ENCODE measurements at places on chromosomes 1 and 21.

- DNase-seq: no peak
Observed at GRCh38 chr1:1282998-1283397, 2.8 kb downstream of the SCNN1D start.

DNA sequence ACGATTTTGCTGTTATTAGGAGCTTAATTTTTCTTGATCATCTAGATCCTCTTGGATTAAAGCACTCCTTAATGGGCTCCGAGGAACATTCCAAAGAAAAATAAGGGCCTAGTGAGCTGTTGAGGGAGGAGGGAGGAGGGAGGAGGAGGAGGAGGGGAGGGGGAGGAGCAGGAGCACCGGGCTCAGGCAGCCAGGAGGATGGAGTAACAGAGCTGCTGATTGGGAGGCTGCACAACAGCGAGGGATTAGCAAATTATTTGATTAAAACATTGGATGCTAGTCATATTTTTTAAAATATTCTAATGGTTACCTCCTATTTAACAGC lies 302.1 kb upstream of the RRP15 start:
- no peak for DNase-seq

DNA sequence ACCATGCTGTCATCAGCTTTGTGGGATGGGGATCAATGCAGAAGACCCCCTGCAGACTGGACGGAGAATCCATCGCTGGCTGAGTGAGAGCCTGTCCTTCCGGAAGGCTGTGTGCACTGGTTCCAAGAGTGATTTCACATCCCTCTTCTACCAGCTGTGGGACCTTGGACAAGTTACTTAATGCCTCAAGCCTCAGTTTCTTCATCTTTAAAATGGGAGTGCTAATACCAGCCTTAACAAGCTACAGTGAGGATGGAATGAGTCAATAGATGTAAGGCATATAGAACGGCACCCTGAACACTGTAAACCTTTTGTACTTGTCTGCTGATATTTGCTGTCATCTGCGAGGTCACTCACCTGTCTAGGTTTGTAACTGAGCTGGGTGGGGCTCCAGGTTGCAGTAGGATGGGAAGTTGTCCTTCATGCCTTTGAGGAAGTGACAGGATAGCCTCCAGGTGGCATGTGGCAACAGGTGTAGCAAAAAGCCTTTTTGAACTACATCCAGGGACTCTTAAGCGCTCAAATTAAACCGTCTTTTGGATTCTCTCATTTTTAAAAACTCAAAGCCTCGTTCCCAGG lies 27.5 kb downstream of the TMEM51 start:
- no peak for DNase-seq

- no peak for DNase-seq
Observed at GRCh38 chr1:85411567-85412305, 53.2 kb downstream of the DDAH1 start.

DNA sequence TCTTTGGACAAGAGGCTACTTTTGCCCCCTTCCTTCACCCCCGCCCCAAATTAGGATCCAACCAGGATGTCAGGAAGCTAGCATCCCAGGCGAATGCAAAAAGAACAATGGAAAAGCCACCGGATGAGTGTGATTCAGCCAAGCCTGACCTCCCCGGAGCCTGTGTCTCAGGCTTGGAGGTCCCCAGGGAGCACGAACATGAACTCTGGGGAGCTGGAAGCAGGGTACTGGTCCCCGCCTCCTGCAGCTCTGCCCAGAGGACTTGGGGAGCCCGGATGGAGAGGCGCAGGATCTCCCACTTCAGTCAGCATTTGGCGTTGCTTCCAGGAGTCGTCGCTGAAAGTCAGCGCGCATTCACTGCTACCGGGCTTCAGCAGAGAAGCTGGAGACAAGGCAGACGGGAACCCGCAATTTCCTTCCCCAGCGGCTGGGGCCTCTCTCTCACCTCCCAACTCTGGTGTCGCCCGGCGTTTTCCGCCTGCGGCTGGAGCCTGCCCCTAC lies 1.8 kb upstream of the TBX15 start:
- no peak for DNase-seq

DNA sequence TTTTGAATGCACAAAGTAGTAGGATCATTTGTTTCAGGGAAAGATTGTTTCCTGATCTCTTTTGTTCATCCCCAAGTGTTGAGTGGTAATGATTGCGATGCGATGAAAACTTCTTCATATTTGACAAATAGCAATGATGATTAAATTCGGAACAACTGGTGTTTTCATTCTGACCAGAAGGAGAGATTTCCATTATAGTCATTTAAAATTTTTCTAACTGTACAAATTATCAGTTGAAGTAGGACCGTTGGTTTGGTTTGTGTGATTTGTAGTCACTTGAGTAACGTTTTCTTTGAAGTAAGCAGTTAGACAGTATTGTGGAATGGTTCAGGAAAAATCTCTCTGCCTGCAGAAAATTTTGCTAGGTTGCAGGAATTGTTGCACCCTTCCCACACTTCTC lies 5.9 kb downstream of the NFYC start:
- DNase-seq: no peak

DNA sequence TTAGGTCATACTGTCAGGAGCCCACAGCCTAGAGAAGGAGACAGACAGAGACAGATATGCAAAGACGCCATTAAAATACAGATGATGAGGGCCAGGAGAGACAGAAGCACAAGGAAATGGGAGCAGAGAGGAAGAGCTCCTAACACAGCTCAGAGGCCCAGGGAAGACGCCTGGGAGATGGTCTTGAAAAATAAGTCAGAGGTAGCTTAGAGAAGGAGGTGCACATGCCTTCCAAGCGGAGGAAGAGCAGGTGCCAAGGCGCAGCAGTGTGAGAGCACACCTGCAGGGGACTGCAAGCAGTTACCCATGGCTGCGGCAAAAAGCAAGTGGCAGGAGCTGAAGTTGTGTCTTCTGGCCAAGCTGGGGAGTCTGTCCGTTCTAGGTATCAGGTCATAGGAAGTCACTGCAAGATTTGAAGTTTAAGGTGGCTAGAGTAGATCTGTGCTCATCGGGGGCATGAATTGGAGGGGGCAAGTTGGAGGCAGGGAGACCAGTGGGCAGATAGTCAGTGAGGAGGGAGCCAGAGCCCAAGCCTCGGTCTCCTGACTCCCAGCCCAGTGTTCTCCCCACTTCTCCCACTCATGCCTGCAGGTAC lies 1.3 kb upstream of the TRABD2B start:
- DNase-seq: no peak

GRCh38 chr1:212586206-212587015 lies 22.1 kb upstream of the ATF3 start:
- DNase-seq: no peak

GRCh38 chr1:32179193-32179442 lies 357 bp upstream of the TXLNA start:
- DNase-seq: no peak

DNA sequence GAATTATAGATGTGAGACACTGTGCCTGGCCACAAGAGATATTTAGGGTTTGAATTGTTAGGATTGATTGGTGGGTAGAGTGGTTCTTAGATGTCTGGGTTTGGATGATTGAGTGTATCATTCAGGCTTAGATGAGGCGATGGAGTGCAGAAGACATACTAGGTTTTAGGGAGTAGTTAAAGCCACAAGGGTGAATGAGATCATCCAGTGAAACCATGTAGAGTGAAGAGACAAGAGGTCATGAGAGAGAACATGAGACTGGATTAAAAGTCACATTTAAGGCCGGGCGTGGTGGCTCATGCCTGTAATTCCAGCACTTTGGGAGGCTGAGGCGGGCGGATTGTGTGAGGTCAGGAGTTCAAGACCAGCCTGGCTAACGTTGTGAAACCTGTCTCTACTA lies 37.2 kb downstream of the ZFYVE9 start:
- DNase-seq: no peak

- no peak for DNase-seq
Observed at GRCh38 chr1:77686796-77687518, 4.5 kb upstream of the ZZZ3 start.

- no peak for DNase-seq
Observed at GRCh38 chr1:113007706-113008364, 51.8 kb upstream of the SLC16A1 start.

DNA sequence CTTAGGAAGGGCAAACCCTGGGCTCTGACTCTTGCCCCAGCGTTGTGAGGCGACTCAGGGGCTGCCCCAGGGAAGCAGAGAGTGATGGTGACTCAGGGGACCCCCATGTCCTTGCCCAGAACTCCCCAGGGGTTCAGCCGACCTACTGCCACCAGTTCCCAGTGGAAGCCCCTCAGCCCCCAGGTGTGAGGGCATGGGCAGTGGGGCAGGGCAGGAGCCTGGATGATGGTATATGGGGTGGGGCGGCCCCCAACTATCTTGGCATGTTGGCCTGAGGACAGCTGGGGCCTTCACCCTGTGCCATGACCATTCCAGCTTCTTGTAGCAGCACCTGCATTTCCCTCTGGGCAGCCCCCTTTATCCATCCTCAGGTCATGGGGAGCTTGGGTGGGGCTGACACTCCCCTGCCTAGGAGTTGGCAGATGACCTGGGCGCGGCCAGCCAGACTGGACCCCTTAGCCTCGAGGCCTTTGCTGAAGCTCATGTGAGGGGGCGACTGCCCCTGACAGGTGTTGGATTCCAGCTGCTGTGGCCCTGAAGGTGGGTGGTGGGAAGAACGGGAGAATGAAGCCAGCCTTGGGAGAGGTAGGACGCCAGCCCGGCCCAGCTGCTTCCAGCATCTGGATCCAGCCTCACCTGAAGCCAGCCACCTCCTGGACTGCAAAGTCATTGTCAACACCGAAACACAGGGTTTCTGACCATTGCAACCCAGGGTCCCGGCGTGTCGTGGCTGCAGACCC lies 1.8 kb upstream of the FNDC10 start:
- DNase-seq: no peak

- no peak for DNase-seq
Observed at GRCh38 chr1:70090141-70090540, 115.2 kb downstream of the LRRC40 start.

DNA sequence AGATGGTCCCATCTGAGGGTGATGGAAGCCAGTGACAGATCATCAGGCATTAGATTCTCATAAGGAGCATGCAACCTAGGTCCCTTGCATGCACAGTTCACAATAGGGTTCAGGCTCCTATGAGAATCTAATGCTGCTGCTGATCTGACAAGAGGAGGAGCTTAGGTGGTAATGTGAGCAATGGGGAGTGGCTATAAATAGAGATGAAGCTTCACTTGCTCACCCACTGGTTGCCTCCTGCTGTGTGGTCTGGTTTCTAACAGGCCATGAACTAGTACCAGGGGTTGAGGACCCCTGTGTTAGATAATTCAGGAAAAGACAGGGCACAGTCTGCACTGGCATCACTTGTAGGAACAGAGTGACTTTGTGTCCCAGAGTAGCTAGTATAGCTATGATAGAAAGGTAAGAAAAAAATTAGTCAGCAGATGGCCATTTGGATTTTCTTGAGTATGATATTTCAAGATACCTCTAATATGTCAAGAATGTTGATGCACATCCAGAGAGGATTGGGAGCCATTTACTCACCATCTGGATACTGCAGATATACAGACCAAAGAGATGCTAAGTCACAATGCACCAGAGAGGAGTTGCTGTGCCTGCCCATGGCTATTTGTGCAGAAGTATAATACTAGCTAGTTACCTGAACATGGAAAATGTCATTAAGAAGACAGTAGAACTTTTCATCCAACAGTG lies 53.6 kb downstream of the ADCY10 start:
- DNase-seq: no peak

GRCh38 chr21:41877901-41878830 lies 978 bp downstream of the PRDM15 start:
- peak; percentile 57 for DNase-seq

- no peak for DNase-seq
Observed at GRCh38 chr1:226672339-226672762, 66.7 kb downstream of the ITPKB start.

- no peak for DNase-seq
Observed at GRCh38 chr1:59012378-59012777, 228.5 kb upstream of the JUN start.

- DNase-seq: no peak
Observed at GRCh38 chr21:39345440-39345839, 3.4 kb downstream of the HMGN1 start.

DNA sequence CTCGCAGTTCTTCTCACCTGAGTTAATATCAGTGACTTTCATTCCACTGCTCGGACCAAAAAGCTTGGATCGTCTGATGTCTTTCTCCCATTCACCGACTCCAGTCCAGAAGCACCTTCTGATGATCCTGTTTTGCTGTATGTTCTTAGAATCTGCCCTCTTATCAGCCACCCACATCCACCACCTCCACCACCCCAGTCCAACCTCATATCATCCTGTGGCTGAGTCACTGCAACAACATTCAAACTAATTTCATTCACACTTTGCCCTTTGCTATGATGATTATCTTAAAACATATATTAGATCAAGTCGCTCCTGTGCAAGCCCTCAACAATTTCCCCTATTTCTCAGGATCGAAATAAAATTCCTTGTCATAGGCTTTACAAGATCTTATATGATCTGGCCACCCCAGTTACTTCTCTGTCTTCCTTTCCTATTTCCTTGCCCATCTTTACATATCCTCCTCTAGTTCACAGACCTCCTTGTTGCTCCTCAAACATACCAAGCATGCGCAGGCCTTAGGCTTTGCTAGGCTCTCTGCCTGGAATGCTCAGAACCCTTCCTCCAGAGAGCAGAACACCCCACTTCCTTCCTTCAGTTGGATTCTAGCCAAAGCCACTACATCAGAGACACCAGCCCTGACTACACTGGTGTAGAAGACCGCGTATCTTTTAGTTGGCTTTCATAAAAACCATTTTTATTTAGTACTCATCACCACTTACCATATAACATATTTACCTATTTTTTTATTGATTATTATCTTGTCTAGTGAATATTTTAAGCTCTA lies 335.7 kb upstream of the GREM2 start:
- DNase-seq: no peak

- no peak for DNase-seq
Observed at GRCh38 chr1:91712981-91713841, 172.7 kb downstream of the TGFBR3 start.

DNA sequence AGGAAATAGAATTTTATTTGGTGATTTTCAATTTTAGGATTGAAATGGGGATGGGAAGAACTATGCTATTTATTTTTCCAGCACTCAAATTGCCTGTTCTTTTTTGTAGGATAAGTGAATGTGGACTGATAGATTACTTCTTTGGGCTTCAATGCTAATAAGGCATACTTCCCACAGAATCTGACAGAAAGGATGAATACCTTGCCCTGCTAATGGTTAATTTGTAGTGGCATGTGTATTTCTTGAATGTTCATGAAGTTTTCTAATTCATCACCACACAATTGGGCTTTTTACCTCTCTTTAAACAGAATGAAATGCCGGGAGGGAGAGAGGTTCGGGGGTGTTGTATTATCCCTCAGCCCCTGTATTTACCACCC lies 369.1 kb upstream of the ADGRL2 start:
- DNase-seq: no peak

- DNase-seq: no peak
Observed at GRCh38 chr21:25964015-25964414, 206.6 kb downstream of the APP start.

DNA sequence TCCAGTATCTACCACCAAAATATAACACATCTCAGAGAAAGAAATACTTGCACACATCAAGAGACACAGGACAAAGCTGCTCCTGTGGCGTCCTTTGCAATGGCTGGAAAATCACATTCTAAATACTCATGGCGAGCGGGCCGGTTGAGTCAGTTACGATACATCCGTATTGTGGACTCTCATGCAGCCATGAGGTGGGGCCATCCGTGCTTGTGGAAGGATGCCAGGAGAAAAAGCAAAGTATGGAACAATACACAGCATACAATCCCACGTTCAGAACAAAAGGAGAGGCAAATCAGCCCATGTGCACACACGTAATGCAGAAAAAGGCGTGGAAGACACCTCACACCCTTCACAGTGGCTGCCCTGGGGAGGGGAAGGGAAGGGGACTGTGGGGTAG lies 13.1 kb downstream of the ATP13A2 start:
- DNase-seq: no peak
